ENCODE measurements at places on chromosomes 13 and 19. TPM values are rescaled to one million over a fixed set of nuclear protein-coding genes. Genes with fewer than 3 reads are reported as not detected.

The CPB2 gene
- total RNA-seq = 0.15 TPM

The TNFSF11 gene
- not detected for total RNA-seq

The LILRB2 gene
- not detected for total RNA-seq

The APOC4 gene
- total RNA-seq = not detected

The CYP2A7 gene
- not detected for total RNA-seq

The OR7D2 gene
- 0.07 TPM for total RNA-seq

The SPACA4 gene
- total RNA-seq = not detected

The ZNF358 gene
- total RNA-seq = 20.7 TPM

The LILRA6 gene
- total RNA-seq = not detected

The IGFL2 gene
- not detected for total RNA-seq

The IGSF23 gene
- not detected for total RNA-seq

The RPS15 gene
- 1,862 TPM for total RNA-seq
